ENCODE measurements at places on chromosomes 12 and 14.

- no peak for DNase-seq
Measured at GRCh38 chr14:73771848-73772638, 57.9 kb upstream of the PNMA1 start.

GRCh38 chr14:100467939-100468338 lies 119.3 kb downstream of the BEGAIN start:
- DNase-seq: no peak

GRCh38 chr12:57927086-57927485 lies 14.3 kb upstream of the ATP23 start:
- no peak for DNase-seq

DNA sequence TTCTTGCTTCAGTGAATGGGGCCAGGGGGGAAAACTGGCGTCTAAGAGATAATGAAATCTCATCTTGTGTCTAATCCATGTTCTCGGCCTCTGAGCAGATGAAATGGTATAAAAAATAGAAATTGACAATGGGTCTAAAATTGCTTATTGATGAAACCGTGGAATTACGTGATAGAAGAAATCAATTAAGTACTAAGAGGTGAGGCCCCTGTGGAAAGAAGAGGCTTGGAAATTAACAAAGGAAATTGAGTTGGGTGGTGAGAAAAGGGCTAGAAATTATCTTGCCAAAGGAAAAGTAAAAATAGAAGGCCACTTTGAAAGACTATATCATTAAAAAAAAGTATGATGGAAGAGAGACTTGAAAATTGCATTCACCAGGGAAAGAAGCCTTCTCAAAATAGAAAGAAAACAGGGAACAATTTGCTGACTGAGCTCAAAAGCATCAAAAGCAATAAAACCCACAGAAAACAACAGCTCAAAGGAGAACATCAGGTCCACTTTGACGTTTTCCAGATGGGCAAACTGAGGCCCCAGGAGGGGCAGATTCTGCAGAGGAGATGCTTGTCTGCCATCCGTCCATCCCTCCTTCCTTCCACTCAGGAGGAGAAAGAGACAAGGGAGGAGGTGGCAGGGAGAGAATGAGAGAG lies 226.1 kb upstream of the RTL1 start:
- DNase-seq: no peak

- DNase-seq: no peak
Measured at GRCh38 chr12:42440608-42441007, 114.6 kb downstream of the PPHLN1 start.

GRCh38 chr14:63523735-63524426 lies 19.3 kb downstream of the PPP2R5E start:
- DNase-seq: no peak

- DNase-seq: no peak
Measured at GRCh38 chr14:68418174-68419118, 374.4 kb downstream of the ZFP36L1 start.

GRCh38 chr12:66388517-66388916 lies 86.2 kb downstream of the HELB start:
- DNase-seq: no peak

DNA sequence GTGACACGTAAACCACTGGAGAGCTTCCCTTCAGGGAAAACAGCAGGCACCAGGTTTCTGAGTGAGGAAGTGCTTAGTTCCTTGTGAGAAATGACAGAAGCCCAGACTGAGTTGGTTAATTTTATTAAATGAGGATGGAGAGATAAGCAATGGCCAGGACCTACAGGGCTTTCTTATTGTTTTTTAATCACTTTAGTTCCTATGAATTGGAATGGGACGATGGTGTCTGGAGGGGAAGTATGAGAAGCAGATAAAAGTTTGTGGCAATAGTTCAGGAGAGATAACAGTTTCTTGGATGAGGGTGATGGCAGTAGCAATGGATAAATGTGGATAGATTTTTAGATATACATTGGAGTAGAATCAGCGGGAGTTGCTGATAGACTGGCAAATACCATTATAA lies 86.5 kb upstream of the PTPRR start:
- no peak for DNase-seq

- DNase-seq: no peak
Measured at GRCh38 chr12:124539084-124540041, 28.0 kb downstream of the NCOR2 start.

DNA sequence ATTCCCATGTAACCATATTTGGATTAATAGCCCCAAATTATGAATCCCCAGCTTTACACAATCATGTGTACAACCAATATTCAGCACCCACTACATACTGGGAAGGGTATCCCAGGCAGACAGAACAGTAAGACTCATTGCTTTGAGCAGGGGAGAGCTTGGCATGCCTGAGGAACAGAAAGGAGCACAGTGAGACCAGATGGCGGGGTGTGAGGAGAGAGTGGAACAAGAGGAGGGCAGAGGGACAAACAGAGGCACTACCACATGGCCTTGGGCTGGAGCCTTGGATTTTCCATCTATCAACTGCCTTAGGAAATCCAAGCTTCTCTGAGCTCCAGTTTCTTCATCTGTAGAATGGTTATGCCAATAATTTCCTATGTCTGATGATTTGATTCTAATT lies 3.8 kb downstream of the DGKA start:
- DNase-seq: no peak

- no peak for DNase-seq
Measured at GRCh38 chr14:76115010-76115422, 36.7 kb upstream of the GPATCH2L start.

- DNase-seq: no peak
Measured at GRCh38 chr12:3125674-3126073, 48.5 kb downstream of the TSPAN9 start.

DNA sequence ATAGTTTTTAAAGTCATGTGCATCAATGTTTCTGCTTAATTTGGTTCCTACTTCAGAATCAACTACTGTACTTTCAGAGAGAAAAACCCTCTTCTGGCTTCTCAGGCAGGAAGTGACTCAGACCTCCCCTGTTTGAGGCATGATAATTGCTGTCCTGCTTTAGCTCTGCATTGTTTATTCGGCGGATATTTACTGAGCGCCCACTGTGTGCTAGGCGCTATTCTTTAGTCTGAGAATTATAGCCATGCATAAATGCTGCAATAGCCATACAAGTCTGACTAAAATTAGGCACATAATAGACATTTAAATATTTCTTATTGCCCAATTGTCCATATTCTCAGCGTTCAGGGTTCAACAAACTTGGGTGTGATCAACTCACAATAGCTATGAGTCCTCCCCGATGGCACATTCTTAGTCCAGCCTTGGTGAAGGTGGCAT lies 6.1 kb upstream of the AMIGO2 start:
- DNase-seq: peak; percentile 82

GRCh38 chr12:13170892-13171490 lies 25.5 kb upstream of the EMP1 start:
- DNase-seq: peak; percentile 38

- DNase-seq: no peak
Measured at GRCh38 chr12:66154776-66155175, 15.0 kb downstream of the TMBIM4 start.

DNA sequence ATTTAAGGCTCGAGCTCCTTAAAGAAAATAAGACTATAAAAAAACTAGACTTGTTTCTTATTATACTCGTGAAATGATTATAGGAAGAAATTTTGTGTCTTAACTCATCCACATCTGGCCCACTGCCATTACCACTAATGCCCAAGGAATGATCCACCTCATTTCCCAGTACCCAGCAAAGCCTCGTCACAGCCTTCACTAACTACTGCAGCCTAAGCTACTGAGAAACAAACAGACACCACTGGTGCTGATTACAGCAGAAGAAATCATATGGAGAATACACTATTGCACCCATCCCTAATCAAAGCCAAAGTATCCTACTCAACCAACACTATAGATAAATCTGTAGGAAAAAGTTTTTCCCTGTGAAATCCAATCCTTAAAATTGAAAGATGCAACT lies 205.3 kb upstream of the NAV3 start:
- DNase-seq: peak; percentile 85

GRCh38 chr12:122474324-122474716 lies 26.4 kb downstream of the ZCCHC8 start:
- DNase-seq: no peak

GRCh38 chr14:99395909-99396530 lies 84.6 kb downstream of the SETD3 start:
- DNase-seq: peak; percentile 73

GRCh38 chr14:104135904-104136471 lies 2.4 kb upstream of the KIF26A start:
- no peak for DNase-seq

DNA sequence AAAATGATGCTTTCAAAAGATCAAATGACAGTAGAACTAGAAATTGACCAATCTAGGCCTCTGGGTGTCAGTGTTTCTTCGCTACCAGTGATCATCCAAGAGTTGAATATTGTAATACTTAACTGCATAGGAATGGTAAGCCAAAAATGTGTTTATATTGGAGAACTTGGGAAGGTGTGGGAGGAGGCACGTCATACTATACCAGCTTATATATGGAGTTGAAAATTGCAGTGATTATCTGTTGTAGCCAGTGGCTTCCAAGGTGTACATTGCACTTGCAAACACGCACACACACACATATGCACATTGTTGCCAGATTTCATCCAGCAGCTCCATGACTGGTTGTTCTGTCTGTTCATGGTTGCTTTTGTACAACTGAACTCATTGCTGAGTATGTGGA lies 36.1 kb downstream of the EID3 start:
- no peak for DNase-seq

DNA sequence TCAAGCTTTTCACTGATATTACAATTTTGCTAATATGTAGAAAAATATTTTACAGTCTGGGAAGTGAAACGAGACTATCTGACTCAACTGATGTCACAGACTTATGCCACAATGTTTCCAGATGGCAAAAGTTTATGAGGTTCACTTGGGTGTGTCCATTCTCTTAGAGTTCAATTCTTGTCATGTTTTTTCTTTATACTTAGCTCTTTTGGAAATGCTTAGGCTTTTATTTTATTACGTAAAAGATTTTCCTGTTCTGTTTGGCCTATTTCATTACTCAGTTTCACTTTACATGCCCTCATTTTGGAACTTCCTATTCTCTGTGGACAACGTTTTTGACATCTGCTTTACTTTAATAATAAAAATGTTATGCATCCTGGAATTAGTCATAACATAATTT lies 2.1 kb upstream of the PDZRN4 start:
- DNase-seq: no peak

- DNase-seq: peak; percentile 11
Measured at GRCh38 chr14:35470755-35471154, 63.2 kb upstream of the INSM2 start.

- DNase-seq: no peak
Measured at GRCh38 chr12:21638054-21638891, 19.4 kb downstream of the LDHB start.

DNA sequence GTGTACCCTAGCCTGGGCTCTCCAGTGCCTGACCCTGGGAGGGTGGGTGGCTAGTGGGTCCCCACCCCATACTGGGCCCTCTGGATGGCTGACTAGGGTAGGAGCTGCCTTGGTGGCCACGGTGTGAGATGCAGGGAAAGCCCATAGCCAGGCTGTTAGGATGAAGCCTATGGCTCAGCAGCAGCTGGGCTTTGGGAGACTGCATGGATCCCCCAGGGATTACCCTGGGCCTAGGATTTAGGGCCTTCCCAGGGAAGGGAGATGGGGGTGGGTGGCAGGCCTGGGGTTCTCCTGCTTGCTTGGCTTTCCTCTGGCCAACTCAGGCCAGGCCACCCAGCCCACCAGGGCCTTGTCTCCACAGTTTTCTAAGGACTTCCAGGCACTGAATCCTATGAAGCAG lies 6.3 kb downstream of the GSTZ1 start:
- no peak for DNase-seq

- DNase-seq: no peak
Measured at GRCh38 chr12:52683575-52684300, 3.5 kb upstream of the KRT1 start.

- DNase-seq: no peak
Measured at GRCh38 chr12:66446276-66446675, 144.0 kb downstream of the HELB start.

DNA sequence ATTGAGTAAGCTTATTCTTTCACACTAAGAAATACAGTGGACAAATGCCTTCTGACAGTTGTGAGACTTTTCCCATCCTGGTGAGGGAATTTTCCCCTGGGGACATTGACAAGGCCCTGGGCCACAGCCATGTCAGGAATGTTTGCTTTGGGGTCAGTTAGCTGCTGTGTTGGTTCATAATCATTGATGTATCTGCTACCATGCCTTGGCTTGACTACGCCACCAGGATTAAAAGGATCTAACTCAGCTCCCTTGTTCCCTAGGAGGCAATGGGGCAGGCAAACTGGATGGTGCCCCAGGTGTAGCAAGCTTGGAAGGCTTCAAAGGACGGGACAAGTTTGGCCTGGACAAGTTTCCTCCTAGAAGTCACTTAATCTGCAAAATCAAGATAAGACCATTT lies 3.1 kb upstream of the CCDC88C start:
- no peak for DNase-seq

GRCh38 chr12:5875851-5876250 lies 69.2 kb downstream of the ANO2 start:
- no peak for DNase-seq

DNA sequence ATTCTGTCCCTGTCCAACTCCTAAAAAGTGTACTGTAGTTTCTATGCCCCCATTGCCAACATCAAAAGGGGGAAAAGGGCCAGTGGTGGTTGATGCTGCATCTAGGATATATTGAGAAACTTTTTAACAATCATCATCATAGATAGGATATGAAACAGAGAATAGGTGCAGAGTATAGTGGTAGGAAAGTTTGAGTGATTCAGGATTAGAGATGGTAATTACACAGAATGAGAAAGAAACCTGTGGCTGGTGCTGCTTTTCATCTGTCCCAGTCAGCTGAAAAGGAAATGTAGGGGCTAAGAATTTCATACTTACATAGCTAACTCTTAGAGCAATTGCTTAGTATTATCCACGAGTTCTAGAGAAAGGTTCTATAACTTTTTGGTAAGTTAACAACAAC lies 67.6 kb downstream of the GTF2A1 start:
- DNase-seq: no peak
